Transverse colon (tissue), 4 donors: ENCODE measurements at places on chromosomes 6 and 20. TPM values are rescaled to one million over a fixed set of nuclear protein-coding genes. Genes with fewer than 3 reads are reported as not detected.

DNA sequence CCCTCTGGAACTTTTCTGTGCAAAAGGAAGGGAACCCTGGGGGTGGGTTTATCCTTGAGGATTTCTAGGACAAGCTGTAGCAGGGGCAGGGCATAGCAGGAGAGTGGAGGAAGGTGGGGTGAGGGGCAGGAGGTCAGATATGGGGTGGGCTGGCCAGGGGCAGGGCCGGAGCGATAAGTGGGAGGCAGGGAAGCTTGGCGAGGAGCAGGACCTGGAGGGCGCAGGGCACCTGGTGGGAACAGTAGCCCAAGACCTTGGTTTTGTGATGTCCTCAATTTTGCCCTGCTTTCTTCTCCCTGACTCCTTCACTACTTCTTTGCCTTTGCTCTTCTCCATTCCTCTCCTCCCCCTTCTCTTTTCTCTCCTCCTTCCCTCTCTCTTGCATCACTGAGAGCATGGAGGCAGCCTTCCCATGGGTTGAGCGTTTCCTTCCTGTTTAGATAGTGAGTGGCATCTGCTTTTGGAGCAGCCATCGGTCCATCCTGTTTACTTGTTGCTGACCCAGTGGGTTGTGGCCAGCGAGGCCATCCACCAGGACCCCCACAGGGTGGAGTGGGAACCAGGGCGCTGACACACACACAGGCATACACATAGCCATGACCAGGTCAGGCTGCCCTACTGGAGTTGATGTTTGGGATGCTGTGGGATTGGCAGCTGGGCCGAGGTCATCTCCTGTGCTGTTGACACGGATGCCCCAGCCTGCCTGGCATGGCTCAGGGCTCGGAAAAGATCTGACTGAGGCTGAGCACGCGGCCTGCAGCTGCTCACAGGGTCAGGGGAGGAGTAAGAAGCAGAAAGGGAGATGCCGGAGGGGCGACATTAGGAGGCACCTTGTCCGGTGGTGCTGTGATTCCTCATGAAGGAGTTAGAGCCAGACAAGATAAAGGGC lies 121.0 kb upstream of the RNF24 start:
- DNase-seq = no peak

DNA sequence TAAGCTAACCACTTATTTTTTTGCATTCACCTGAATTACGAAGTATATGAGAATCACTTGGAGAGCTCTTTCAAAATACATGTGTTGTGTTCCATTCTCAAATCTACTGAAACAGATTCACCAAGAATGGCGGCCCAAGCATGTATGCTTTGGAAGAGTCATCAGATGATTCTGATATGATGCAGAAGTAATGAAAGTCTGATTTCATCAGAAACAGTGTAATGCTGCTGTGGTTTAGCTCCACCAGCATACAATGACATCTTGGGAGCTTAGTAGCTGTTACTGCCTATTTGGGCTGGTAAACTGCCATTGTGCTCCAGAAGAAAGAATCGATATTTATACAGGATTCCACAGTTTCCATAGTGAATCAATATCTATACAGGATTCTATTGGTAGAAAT lies 52.9 kb downstream of the UBR2 start:
- DNase-seq = no peak

GRCh38 chr20:39885975-39886649 lies 802.9 kb downstream of the MAFB start:
- peak; percentile 47 for DNase-seq

MMUT gene
- total RNA-seq = 8.4 TPM

MCHR2 gene
- not detected for total RNA-seq

DNA sequence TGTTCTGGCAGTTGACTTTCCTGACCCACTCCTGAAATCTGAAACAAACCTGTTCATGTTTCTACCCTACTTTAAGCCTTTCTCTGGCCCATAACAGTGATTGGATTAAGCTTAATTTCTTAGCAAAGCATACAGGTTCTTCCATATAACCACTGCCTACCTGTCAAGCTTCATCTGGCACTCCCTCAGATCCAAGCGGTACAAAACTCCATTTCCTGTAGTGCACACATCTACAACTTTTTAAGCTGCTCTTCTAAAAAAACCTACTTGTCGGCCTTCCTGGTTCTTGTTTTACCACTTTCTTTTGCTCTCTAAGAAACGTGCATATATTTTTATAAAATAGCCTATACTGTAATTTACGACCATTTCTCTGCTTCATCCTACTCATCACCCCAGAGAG lies 916 bp upstream of the PPP1R11 start:
- DNase-seq = no peak

- no peak for DNase-seq
These were observed 21.3 kb downstream of the RBM38 start for GRCh38 chr20:57412347-57413029.

SH3BGRL2 gene
- 54.7 TPM for total RNA-seq

- peak; percentile 44 for DNase-seq
These were observed 52.6 kb upstream of the SLC22A1 start for GRCh38 chr6:160069050-160069454.

GRCh38 chr6:63525186-63525878 lies 46.9 kb upstream of the LOC128125822 start:
- no peak for DNase-seq

GRCh38 chr20:5688431-5688972 lies 61.7 kb upstream of the SHLD1 start:
- DNase-seq = no peak
